Activated T-cell treated with anti-CD3 and anti-CD28 coated beads, Interleukin-2, amount 50 U/mL, for 48 hours (primary cell): ENCODE measurements at places on chromosomes 6 and 20.
A peak's percentile ranks its signal among the peaks of the same experiment; 100 is the strongest.

GRCh38 chr6:144528743-144529425, 243.7 kb downstream of the UTRN start:
- no peak for DNase-seq

GRCh38 chr6:121333196-121333595, 1.1 kb downstream of the TBC1D32 start:
- no peak for DNase-seq

DNA sequence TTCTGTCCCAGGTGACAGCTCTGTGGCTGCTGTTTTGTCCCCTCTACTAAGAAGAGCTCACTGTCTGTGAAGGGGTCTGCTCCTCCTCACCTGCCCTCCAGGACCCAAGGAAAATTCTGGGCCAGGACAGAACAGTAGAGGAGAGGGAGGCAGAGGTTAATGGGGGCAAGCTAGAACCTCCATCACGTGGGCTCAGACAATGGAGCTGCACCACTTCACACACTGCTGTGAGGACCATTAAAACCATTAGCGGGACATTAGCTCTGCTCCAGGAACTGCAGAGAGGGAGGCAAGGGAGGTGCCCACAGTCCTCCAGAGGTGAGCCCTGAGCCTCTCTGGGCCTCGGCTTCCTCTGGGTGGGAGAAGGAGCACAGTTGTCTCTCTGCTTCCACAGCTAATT, 78.4 kb downstream of the NOL4L start:
- no peak for DNase-seq

GRCh38 chr6:112879920-112880413, 532.8 kb downstream of the RFPL4B start:
- DNase-seq = no peak

- DNase-seq = no peak
Observed at GRCh38 chr20:406200-407132, 1.6 kb upstream of the RBCK1 start.

DNA sequence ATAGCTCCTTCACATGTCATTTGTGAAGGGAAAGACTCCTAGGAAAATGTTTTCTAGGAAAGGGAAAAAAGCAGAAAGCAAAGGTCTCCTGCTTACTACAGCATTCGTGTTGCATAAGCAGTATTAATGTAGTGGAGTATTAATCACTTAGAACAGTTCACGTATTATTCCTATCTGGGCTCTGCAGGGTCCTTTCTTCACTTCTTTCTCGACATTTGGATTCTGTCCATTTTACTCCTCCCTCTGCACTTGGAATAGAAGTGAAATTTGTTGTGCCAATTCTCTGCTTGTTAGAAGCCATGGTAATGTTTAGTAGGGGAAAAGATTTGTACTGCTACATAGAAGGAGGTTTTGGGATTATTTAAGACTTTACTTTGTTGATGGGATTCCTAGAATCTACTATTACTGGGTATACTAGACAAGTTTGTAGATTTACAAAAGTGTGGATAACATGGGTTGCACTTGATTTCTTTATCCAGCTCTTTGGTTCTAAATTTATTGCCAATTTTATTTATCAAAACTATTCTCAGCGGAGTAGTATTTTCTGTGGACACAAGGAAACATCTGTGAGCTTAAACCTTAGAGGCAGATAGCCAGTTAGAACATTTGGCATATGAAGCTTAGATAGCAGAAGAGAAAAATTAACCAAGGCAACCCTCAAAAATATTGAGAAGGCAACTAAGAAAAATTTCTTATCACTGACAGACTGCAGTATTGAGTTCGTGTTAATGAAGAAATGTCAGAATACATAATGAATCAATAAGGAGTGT, 108.4 kb upstream of the ESR1 start:
- no peak for DNase-seq

DNA sequence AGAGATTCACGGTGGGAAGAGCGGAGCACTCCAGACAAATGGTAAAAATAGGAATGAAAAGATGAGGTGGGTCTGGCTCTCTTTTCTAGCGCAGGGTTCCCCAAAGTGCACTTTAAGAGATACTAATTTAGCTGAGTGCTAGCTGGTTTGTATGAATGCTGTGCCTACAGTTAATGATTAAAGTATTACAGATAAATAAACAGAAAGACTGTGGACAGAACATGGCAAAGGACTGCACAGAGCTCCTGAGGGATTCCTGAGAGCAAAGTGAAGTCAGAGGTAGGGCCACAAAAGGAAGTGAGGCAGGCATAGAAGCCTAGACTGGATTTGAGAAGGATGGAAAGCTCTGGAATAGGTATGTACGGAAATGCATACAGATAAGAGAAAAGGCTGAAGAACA, 114.5 kb downstream of the INSM1 start:
- DNase-seq = no peak

DNA sequence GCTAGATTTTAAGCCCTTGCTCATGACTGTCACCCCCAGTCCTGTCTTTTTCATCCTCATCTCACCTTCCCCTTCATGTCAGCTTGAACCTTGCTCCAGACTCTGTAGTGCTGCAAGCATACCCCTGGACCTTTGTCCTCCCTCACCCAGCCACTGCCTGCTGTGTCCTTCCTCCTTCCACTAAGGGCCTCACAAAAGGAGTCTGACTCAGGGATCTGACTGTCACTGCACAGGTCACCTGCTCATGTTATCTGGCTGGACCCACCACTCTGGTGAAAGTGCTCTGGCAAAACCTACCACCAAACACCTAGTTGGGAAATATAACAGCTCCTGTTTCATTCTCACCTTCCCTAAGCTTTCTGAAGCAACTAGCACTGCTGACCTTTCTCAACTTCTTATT, 151.4 kb downstream of the INSM1 start:
- no peak for DNase-seq

DNA sequence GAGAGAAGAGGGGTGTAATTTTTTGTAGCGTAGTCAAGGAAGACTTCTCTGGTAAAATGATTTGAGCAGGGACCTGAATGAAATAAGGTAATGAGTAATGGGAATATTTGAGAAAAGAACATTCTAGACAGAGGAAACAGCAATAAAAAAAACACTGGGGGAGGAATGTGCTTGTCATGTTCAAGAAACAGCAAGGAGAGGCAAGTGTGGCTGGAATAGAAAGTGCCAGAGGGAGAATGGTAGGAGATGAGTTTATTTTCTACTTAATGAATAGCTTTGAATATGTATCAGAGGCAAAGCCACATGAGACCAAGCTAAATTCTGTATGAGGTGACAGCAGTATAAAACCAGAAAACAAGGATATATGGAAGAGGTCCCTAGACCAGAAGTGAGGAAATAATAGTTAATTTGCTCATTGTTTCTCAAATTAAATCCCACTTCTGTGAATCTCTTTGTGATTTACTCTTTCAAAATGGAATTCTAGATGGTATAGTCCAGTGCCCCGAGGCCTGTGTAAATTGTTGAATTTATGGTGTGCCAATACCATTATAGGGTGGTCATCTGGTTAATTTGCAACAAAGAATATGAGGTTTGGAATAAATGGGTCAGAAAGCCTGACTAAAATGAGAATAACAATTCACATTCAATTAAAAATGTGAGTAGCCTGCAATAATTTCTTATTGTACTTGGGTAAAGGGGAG, 170.2 kb downstream of the CDKAL1 start:
- DNase-seq = no peak

DNA sequence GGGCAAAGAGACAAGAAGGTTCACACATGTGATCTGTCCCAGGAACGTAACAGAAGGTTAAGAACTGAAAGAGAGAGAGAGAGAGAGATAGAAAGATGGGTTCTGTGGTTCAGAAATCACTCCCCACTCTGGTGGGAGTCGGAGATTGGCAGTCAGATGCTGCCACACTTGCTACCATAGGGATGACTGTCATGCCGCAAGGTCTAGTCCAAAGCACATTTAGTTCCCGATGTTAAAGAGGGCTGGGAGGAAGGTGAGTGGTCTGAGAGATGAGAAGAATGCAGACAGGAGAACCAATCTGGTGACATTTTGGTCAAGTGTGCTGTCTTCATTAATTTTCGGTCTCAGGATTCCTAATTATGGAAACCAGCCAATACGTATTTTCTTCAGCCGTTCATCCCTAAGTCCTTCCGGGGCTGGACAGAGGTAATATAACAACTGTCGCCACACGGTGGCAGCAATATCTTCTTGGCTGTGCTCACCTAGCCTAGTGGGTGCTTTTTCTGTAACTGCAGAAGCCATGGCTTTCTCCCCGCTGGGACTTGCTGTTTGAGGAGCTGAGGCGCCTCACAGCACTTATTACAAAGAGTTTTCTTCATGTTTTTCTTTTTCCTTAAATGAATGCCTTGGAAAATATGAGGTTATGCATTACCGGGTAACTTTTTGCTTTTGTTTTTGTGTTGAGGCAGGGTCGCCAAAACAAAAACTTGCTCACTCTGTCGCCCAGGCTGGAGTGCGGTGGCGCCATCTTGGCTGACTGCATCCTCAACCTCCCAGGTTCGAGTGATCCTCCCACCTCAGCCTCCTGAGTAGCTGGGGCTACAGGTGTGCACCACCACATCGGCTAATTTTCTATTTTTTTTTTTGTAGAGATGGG, 46.0 kb downstream of the SLC35D3 start:
- peak; percentile 76 for DNase-seq

DNA sequence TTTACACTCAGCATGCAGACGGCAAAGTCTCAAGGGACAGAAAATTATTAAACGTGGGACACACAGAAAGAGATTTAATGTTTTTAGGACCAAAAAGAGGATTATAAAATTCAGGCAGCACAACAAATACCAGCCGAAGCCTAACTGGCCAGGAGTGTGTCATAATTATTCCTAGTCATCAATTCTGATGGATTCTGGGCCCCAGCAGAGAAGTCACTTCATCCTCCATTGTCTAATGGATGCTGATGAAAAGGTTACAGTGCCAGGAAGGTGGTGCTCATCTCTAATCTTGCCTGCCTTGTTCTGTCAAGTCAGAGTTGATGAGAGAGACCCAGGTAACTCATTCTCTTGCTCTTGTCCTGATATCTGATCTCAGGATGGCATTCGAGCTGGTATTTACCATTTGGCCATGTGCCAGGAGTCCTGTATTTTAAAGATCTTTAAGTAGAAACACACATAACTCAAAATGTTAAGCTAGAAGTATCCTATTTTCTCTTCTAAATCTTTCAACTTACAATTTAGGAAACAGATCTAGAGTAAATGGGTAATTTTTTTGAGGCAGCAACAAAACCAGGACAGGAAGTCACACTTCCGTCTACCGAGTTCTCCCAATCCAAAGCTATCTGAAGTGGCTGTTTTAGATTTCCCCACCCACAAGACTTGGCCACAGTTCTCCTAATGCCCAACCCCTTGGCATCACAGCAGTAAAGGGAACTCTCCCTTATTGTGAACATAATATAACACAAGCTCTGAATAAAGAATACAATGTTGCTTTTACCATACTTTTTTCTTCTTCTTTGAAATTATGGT, 50.0 kb downstream of the ADAT2 start:
- DNase-seq = no peak

DNA sequence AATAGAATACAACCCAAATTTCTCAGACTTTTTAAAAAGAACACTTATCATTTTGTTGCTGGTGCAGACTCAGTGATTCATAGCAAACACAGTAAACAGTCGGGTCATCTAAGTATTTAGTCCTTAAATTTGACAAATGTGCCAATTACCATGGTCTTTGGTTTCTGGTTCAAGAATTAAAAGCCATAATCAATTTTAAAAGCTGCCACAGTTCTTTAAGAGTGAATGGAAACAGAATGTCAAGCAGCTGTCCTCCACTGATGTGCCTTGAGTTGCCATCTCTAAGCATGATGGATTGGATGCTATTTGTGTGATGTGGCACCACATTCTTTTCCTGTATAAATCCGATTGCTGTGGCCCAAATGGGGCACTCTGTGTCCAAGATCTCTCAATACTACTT, 67.2 kb upstream of the MLIP start:
- no peak for DNase-seq
